AG04449 (cell line): ENCODE measurements at places on chromosomes 2 and 18.

DNA sequence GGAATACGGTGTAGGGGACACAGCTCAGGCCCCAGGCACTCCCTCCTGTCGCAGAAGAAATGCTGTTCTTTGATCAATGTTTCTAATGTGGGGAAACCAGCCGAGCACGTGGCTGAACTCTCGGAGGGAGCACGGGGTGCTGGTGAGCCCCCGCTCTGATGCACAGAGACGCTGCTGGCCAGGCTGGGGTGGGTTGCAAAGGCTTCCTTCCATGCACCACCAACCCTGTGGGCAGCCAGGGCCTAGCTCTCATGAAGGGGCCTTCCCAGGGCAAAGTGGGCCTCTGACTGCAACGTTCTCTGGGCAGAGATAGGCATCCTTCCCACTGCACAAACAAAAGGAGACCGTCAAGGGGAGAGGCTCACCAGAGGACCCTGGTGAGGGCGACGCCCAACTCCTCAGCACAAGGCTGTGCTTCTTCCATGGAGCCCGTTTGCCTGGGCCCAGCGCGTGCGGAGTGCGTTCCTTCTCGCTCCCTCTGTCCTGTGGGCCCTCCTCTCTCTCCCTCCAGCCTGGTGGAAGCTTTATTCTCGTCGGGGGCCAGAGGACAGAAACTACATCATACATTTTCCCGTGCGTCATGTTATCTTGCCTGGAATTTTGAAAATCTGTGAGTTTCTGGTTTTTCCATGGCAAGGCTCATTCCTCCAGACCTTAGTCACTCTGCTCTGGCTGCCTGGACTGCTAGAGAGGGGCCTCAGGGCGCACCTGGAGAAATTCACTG, 61.1 kb upstream of the SP3 start:
- no peak for DNase-seq

DNA sequence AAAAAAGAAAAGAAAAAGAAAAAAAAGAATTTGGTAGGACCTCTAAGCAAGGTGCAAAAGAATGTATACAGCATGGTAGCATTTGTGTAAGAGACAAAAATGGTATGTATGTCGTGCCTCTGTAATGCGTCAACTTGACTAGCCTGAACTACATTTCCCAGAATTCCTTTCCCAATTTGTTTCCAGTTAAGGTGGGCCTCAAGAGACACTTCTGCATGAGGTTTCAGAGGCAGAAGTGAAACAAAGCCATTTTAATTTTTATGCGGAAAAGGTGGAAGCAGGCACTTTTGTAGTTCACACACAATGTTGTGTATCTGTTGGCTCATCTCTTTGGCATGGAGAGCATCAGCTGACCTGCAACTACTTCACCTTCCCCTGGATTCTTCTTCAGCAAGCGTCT, 56.5 kb upstream of the PAPOLG start:
- no peak for DNase-seq

DNA sequence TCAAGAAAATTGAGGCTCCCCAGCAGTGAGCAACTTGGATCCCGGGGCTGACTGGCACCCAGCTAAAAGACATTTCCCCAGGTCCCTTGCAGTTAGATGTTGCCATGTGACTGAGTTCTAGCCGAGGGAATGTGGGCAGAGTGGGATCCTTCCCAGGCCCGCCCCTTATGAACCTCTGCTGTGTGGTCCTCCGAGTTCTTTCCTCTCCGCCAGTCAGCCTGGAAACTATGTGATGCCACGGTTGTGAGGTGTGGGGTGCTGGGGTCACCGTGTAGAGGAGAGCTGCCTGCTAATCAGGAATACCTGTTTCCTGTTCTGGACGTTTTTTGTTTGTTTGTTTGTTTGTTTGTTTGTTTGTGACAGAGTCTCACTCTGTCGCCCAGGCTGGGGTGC, 45.5 kb downstream of the TMEM37 start:
- no peak for DNase-seq

GRCh38 chr18:3773303-3773702, 323.3 kb downstream of the TGIF1 start:
- no peak for DNase-seq

DNA sequence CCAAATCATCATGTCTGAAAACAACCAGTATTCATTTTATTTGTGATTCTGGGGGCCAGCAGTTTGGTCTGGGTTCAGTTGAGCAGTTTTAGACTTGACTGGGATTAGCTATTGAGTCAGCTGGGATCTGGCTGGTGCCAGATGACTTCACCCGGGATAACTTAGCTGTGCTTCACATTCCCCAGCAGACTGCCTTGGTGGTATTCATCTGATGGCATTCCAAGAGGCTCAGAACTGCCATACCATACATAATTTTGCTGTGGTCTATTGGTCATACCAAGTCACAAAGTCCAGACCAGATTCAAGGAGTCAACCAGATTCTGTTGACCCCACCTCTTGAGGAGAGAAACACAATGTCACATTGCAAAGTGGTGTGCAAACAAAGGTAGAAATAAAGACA, 7.8 kb upstream of the FSHR start:
- DNase-seq = no peak
